ENCODE measurements at places on chromosomes 12 and 14. TPM values are rescaled to one million over a fixed set of nuclear protein-coding genes. Genes with fewer than 3 reads are reported as not detected.

- no peak for DNase-seq
Observed at GRCh38 chr12:15824516-15824915, 35.3 kb upstream of the EPS8 start.

DNA sequence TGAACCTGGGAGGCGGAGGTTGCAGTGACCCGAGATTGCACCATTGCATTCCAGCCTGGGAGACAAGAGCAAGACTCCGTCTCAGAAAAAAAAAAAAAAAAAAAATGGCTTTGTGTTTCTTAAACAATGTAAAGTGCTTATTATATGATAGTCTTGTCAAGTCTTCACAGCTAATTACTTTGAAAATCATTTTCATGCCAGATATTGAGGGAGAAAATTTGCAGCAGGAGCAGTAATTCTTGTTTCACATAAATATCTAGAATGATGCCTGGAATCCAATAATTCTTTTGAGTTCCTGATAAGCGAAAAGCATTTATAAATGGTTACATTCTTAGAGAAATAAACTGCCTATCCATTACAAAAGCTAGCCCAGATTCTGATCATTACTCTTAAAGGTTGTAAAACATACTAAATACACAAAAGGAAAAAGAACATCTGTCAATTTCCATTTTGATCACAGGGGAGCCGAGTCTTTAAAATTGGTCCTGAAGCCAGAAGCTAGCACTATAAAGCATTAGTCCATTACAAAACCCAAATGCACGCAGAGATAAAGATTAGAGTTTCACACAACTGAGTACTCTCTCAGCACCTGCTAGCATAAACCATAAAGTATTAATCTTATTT, 50.3 kb downstream of the IFT81 start:
- DNase-seq, result no peak

GRCh38 chr12:106276032-106276740, 26.3 kb upstream of the TCP11L2 start:
- DNase-seq, result no peak

- no peak for DNase-seq
Observed at GRCh38 chr14:38762426-38762825, 340.6 kb downstream of the SEC23A start.

The RFLNA gene
- 19.7 TPM for total RNA-seq

GRCh38 chr12:27870939-27871338, 90.9 kb upstream of the MANSC4 start:
- no peak for DNase-seq

The NGB gene
- total RNA-seq, result not detected

The C2CD5 gene
- total RNA-seq, result 32.9 TPM

DNA sequence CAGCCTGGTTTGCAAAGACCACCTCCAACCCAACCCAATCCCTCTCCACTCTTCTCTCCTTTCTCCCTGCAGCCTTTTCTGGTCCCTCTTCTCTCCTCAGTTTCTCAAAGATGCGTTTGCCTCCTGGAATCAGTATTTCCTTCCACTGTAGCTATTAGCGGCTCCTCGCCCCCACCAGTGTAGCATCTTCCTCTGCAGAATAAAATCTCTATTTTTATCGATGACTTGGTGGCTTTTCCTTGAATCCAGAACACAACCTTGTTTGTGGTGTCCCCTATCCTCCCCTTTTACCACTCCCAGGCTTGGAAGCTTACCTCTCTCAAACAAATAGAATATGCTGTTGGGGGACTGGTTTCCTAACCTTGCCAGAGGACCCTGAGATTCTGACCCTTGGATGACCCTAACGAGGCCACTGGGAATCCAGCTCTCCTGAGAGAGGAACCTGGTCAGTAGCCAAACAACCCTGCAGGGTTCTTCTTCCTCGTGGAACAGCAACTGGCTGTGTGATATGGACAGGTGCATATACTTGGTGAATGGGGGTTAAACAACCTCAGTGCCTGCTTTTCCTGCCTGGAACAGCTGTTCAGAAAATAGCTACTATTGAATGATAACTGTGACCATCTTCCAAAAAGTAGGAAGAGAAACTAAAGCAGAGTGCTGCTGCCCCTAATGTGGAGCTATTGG, 4.4 kb downstream of the WNT1 start:
- DNase-seq, result no peak

The CARMIL3 gene
- not detected for total RNA-seq

The ZFHX2 gene
- 2.0 TPM for total RNA-seq

- no peak for DNase-seq
Observed at GRCh38 chr12:55515696-55516095, 23.5 kb downstream of the OR6C68 start.

GRCh38 chr12:49762468-49762847, 21.1 kb downstream of the TMBIM6 start:
- DNase-seq, result no peak

DNA sequence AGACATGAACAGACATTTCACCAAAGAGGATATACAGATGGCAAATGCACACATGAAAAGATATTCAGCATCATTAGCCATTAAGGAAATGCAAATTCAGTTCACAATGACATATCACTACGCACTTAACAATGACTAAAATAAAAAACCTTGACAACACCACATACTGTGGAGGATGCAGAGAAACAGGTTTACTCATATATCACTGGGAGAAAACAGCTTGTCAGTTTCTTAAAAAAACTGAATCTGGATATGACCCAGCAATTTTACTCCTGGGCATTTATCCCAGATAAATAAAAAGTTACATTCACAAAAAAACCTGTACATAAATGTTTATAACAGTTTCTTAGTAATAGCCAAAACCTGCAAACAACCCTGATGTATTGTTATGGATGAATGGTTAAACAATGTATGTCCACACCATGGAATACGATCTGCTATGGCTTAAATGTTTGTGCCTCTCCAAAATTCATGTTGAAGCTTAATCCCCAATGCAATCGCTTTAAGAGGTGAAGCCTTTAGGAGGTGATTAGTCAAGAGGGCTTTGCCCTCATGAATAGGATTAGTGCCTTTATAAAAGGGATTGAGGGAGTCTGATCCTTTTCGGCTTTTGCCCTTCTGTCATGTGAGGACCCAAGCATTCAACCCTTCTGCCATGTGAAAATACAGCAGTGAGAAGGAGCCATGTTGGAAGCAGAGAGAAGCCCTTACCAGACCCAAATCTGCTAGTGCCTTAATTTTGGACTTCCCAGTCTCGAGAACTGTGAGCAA, 36.0 kb upstream of the PPP4R3A start:
- no peak for DNase-seq

The FAM181A gene
- not detected for total RNA-seq

The CCDC91 gene
- 10.5 TPM for total RNA-seq

The RTN1 gene
- total RNA-seq, result 0.29 TPM

GRCh38 chr12:133130808-133131128, 341 bp downstream of the ZNF10 start:
- DNase-seq, result no peak

The IFI27L1 gene
- total RNA-seq, result 31.8 TPM

DNA sequence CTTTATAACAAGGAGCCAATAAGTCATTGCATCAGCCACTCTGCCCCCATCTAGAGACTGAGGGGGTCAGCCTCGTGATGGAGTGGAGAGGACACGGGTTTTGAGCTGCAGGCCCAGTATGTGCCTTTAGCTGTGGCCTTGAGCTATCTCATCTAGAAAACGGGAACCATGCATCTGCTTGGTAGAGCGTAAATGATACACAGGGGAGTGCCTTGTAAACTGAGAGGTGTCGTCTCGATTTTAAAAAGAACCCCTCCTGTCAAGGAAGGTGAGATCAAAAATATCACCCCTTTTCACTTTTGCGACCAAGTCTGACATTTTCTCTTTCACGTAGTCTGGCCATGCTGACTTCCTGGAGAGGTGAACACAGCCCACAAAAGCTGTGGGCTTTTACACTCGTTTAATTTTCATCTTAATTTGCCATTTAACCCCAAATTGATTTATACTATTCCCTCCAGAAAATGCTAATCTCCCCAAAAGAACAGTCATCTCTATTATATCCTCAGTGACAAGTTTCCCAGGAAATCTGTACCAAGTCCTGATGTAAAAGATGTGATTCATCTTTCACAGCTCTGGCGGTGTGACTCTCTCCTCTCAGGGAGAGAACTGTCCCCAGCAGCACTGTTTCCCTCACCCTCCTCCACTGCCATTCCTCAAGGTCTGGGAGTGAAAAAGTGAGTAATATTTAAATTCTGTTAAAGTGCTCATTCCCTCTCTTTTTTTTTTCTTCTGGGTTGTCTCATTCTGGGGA, 30.6 kb downstream of the VCPKMT start:
- no peak for DNase-seq

The STK38L gene
- total RNA-seq, result 60.0 TPM

The MANSC4 gene
- 0.65 TPM for total RNA-seq

GRCh38 chr14:106318700-106319099, 792.3 kb downstream of the TMEM121 start:
- DNase-seq, result no peak

DNA sequence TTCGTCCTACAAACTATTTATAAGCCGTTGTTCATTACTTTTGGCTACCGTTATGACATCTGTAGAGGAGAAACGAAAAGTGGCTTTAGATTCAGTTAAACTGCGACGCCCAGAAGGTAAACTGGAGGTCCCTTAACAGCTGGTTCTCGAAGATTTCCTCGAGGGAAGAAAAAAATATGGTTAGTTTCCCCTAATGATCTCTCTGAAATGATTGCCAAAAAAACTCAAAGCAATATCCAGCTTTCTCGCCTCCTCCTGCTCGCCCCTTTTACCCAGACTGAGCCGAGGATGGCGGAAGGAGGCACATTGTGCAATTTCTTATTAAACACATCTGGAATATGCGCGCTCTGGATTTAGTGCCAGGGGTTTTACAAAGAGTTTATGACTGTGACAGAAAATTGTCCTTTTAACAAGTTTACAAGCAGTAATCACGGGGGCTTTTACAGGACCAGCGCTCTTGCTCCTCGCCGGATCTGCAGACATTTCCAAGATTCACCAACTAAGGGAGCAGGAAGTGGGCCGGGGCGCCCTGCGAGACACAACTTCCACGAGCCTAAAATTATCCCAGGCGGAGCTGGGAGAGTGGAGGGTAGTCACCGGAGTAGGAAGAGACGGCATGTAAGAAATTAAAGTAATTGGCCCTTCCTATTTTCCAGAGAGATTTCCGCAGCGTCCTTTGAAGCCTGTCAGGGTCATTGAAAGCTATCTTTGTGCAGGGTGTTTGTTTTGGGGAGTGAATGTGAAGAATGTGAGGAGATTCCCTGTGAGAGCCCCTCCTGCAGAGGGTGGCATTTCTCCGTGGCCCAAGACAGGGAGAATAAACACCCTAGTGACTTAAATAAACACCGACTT, 5.6 kb downstream of the SIX1 start:
- no peak for DNase-seq

DNA sequence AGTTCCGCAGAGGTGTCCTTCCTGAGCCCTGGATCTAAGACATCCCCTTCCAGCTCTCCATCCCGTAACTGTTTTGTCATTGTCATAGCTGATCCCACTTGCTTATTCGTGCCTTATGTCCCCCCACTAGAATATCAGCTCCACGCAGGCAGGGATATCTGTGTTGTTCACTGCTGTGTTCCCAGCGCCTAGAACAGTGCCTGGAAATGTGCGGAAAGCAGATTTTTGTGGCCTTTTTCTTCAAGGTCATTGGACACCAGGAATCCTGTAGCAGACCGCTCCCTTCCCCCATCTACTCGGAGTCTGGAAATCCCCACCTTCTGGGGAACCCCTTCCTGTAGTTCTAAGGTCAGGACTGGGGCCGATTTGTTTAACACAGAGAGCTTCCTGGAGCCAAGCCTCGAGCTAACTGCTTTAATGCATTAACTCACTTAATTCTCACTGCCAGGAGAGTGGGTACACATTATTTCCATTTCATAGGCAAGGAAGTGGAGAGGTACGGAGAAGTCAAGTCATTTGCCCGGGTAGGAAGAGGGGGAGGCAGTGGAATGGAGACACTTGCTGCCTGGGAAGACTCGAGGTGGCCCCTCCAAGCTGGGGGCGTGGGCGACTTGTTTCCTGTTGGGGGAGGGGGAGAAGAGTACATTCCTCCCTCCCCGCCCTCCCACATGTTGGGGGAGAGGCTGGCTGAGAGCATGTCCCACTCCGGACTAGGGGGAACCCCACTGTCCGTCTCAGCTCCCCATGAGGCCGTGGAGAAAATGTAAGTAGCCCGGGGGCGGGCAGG, 1.2 kb upstream of the SH2B3 start:
- DNase-seq, result peak; percentile 79

DNA sequence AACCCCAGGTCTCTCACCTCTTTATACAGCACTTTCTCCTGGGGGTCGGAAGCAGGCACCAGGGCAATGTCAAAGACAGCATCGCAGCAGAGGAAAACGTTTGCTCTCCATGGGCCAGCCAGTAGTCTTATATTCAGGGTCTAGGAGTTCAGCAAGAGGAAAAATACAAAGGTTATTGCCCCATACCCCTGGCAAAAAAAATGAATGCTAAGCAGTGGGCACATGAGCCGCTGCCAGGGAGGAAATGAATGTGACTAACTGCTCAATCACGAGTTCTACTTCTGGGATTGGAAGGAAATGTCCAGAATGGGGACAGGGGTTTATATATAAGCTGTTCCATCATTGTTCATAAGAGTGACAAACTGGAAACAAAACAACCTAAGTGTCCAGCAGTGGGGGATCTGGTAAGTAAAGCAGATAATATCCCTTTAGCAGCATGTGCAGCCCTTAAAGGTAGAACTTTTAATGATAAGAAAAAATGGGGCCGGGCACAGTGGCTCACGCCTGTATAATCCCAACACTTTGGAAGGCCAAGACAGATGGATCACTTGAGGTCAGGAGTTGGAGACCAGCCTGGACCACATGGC, 53.8 kb downstream of the PHETA1 start:
- peak; percentile 56 for DNase-seq

DNA sequence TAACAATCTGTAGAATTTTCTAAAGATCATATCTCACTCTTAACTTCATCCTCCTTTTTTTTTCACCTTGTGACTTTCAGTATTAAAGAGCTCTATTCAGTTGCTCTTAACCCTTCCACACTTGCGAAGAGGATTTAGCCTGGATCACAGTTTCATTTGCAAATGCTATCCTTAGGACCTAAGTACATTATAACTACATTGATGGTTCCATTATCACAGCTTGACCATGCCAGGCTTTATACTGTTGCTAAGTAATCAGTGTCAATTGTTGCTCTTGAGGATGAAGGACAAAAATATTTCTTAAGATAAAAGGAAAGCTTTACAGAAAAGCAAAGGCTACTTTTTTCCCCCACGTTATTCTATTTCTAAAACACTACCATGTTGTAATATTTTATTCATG, 122.2 kb downstream of the PDZRN4 start:
- no peak for DNase-seq

DNA sequence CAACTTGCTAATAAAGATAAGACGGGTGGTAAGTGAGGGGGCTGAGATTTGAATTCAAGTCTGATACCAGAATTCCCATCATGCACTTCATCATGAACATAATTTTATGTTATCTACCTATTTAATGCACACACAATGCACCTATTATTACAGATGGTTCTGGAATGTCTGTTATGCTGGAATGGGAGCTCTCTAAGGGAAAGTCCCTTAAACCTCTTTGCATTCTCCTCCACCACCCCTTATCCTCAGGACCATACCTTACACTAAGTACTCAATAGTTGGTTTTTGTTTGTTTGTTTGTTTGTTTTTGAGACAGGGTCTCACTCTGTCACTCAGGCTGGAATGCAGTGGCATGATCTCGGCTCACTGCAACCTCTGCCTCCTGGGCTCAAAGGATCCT, 7.0 kb upstream of the MSI1 start:
- DNase-seq, result no peak

The PMEL gene
- 0.42 TPM for total RNA-seq

The CFAP251 gene
- 6.0 TPM for total RNA-seq
